ENCODE measurements at places on chromosomes 3 and 15. TPM values are rescaled to one million over a fixed set of nuclear protein-coding genes. Genes with fewer than 3 reads are reported as not detected.

GRCh38 chr15:70033109-70033508, 64.6 kb downstream of the TLE3 start:
- DNase-seq = no peak

DNA sequence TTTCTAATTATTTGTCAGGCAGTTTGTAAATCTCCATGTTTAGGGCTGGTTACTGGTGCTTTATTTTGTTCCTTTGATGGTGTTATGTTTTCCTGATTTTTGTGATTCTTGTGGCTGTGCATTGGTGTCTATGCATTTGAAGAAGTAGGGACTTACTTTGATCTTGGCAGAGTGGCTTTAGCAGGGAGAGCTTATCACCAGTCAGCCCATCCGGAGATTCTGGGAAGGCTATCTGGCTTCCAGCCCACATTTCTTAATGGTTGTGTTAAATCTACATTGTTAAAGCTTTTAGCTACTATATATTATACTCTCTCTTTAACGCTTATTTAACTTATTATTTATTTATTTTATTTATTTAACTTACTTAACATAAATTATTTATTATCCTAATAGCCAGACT, 35.1 kb downstream of the FBXL2 start:
- peak; percentile 55 for DNase-seq

CASR gene
- total RNA-seq = not detected

- DNase-seq = no peak
These were observed 3.9 kb upstream of the FURIN start for GRCh38 chr15:90864507-90864906.

DNA sequence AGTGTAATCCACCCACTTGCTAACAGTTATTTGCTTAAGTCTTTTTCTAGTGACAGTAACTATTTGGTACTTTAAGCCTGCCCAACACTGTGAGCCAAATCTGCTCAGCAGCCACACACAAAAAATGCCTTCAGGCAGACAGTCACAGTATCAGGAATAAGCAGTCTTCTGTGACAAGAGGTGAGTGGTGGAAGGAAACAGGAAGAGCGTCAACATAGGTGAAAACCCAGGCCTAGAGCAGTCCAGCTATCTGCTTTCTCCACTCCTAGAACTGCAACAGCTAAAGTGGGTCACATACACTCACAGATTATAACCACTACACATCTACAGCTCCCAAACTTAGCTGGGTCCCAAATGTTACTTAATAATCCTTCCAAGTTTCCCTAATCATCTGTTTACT, 213.7 kb downstream of the ZBTB20 start:
- no peak for DNase-seq

DNA sequence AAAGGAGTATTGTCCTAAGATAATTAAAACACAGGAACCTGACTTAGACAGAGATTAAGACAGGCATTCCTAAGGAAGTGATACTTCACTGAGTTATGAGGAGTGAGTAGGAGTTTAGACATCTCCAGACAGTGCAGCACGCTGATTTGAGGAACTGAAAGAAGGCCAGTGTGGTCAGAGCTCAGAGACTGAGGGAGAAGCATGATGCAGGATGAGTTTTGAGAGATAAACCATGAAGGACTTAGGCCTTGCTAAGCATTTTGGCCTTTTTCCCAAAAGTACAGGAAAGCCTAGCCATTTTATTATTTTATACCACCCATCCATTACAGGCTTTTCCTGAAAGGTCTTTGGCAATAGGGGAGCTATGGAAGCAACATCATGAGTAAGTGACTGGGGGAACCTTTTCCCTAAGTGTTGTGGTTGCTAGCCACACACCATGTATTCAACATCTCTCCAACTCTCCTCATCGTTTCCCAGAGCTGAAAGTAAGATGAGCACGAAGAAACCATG, 375.6 kb upstream of the TPRG1 start:
- peak; percentile 95 for DNase-seq
